ENCODE measurements at places on chromosomes 13 and 19.

DNA sequence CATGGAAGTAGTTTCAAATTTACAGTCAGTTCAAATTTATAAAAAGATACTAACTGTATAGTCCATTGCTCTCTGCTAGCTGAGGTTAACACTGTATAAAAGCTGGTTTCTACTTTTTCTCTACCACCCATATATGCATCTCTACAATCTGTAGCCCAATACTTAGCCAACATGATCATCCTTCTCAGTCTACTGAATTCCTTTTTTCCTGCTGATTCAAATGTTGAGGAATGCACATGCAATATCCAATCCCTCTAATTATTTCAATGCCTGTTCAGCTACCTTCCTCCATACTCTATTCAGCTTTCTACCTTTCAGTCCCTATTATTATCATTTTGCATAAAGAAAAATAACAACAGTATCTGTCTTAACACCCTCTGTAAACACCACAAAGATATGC lies 15.6 kb downstream of the KPNA3 start:
- DNase-seq = no peak

- no peak for DNase-seq
Measured at GRCh38 chr13:75251188-75251587, 230.8 kb downstream of the TBC1D4 start.

- DNase-seq = no peak
Measured at GRCh38 chr19:55392820-55393761, 7.4 kb downstream of the RPL28 start.

- DNase-seq = no peak
Measured at GRCh38 chr13:111385183-111385857, 64.9 kb downstream of the TEX29 start.

- no peak for DNase-seq
Measured at GRCh38 chr13:38262211-38262610, 87.4 kb upstream of the UFM1 start.

GRCh38 chr13:67343777-67344176 lies 113.6 kb upstream of the PCDH9 start:
- no peak for DNase-seq

Data from kidney epithelial cell (primary cell).